ENCODE measurements at places on chromosomes 6 and 20. TPM values are rescaled to one million over a fixed set of nuclear protein-coding genes. Genes with fewer than 3 reads are reported as not detected.
A peak's percentile ranks its signal among the peaks of the same experiment; 100 is the strongest.

MCHR2 gene
- not detected for total RNA-seq

- DNase-seq: no peak
Measured at GRCh38 chr6:38436726-38437465, 202.8 kb downstream of the BTBD9 start.

CNR1 gene
- total RNA-seq: 0.55 TPM

DNA sequence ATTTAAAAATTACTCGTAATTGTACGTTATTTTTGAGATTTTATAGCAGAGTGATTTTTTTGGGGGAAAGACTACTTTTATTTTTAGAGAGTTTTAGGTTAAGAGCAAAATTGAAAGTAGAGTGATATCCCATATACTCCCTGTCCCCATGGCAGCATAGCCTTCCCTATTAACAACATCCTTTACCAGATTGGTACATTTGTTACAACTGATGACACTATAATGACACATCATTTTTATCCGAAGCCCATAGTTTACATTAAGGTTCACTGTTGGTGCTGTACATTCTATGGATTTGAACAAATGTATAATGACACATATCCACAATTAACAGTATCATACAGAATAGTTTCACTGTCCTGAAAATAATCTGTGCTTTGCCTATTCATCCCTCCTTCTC, 1126.4 kb upstream of the CITED2 start:
- no peak for DNase-seq

ZC2HC1B gene
- not detected for total RNA-seq

DNA sequence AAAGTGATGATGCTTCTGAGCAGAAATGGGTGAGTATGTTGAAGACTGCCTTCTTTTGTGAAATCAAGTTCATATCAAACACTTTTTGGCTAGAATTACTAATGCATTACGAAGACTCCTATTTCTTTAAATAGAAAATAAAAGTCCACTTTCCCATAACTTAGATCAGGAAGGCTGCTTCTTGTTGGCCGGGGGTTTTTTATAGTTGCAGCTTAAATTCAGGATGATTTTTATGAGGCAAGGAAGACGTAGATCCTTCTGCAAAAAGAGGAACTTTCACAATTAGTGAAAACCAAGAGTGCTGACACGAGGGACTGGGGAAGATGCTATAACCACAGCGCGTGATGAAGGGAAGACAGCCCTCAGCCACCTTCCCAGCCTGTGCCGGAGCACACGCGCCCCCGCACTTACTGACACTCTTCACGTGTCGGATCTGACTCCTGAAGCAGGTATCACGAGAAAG, 206.1 kb upstream of the PRDM1 start:
- DNase-seq: no peak

DNA sequence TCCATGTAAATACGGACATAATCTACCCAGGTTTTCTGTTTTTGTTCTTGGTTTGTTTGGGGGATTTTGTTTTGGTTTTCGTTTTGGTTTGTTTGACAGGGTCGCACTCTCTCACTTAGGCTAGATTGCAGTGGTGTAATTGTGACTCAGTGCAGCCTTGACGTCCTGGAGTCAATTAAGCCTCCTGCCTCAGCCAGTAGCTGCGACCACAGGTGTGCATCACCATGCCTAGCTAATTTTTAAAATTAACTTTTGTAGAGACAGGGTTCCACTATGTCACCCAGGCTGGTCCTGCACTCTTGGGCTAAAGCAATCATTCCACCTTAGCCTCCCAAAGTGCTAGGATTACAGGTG, 37.8 kb upstream of the EYA4 start:
- DNase-seq: no peak

TMEM244 gene
- not detected for total RNA-seq

MUC21 gene
- total RNA-seq: not detected

LY6G6C gene
- 0.24 TPM for total RNA-seq

TSPO2 gene
- not detected for total RNA-seq

DNA sequence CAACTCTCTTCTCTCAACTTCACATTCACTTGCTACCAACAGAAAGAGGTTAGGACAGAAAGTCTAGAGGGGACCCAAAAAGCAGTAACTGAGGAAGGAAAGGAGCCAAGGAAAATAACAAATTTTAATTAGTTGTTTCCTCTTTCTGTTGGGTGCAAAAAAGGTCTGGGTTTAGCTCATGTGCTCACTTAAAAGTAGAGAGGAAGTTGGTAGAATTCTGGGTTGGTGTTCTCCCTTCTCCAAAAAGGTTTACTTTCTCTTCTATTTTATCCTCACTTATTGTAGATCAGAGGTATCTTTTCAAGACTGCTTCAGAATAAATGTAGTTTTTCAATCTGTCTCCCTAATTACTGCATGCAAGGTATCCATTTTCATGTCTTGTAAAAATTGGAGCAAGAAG, 42.8 kb downstream of the MAP3K7 start:
- DNase-seq: no peak

GRCh38 chr6:116268589-116269293, 11.0 kb downstream of the TSPYL1 start:
- DNase-seq: no peak

VSX1 gene
- total RNA-seq: not detected

DNA sequence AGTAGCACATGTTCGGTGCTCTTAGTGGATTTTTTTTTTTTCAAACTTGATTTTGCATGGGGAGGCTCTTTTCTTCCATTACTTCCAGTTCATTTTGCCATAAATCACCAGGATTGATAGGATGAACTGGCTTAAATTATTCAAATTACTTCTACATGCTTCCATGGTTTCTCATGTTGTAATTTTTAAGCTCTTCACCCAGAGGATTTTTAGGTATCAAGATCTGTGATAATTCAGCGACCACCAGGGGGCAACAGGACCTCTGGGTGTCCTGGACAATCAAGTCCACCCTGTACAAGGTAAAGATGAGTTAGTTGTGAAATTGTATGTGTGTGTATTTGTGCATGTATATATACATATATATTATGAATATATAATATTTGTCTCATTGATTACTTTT, 4.2 kb upstream of the EPHA7 start:
- DNase-seq: peak; percentile 47

DNA sequence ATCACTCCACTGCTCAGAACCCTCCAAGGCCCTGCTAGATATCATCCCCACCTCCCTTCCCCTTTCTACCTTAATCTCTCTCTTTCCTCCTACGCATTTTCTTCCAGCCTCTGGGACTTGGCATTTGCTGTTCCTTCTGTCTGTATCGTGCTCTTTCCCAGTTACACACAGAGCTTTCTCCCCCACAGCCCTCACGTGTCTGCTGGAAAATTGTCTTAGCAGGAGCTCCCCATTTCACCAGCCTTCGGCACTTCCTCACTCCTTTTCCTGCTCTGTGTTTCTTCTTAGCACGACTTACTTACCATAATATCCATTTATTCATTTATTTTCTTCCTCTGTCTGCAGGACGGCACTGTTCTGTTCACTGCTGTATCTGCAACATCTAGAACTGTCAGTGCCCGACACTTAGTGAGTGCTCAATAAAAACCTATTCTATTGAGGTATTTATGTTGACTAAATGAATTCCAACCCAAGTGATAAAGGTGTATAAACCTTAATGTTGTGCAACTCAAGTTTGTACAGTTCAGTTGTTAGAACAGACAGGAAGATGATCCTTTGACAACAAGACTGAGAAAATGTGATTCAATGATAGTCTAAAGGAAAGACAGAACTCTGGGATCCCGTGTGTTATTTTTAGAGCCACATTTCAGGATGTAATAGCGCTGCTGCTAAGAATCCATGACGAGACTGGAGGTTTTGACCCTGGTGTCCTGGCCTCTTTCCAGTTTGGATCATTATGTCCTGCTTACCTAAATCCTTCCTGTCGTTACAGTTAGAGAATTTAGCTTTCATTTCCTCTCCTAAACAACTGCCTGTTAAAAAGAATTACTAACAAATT, 170.1 kb upstream of the LAMP5 start:
- no peak for DNase-seq

GRCh38 chr6:167951781-167952511, 45.5 kb upstream of the KIF25 start:
- no peak for DNase-seq

DNA sequence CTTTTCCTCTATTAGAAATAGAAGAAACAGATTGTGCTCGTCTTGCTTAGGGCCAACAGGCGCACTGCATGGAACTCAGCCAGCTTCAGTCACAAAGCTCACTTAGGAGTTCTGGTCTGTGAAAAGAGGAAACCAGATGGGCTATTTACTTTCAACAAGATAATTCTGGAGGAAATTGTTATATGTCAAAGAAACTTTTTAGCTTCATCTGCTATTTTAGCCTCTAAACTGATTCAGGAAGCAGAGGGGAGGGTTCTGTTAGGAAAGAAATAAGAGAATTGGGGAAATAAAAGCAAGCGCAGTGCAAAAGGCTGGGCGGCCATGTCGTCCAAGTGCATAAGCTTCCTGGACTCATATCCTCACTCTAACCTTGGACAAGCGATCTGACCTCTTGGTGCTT, 21.3 kb downstream of the PRKN start:
- DNase-seq: no peak

OTOR gene
- total RNA-seq: not detected

DNMT3B gene
- total RNA-seq: 996 TPM

DNA sequence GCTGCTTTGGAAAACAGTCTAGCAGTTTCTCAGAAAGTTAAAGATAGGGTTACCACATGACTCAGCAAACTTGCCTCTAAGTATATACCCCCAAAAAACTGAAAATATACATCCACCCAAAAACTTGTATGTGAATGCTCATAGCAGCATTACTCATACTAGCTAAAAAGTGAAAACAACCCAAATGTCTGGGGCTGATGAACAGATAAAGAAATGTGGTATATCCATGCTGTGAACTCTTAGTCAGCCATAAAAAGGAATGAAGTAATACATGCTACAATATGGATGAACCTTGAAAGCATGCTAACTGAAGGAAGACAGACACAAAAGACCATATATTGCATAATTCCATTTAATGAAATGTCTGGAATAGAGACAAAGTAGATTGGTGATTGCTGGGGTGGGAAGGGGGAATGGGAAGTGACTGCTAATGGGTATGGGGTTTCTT, 79.9 kb upstream of the GLP1R start:
- DNase-seq: no peak

SLC35F1 gene
- 4.0 TPM for total RNA-seq

- DNase-seq: no peak
Measured at GRCh38 chr6:67775333-67775732, 859.7 kb upstream of the ADGRB3 start.

DNA sequence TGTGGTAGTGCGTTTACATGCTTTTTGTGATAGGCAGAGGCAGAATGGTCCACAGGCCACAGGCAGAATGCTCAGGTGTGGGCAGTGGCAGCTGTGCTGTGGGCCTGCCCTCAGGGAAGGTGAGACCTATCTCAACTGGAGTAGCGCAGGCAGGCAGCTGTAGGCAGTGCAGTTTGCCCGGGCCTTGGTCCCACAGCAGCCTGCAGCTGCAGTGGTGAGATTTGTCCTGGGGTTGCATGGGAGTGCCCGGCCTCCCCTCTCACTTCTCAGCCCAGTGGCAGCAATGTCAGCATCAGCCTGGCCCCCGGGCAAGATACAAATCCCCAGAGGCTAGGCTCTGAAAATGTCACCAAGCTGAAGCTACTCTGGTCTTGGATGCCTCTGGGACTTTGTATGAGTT, 6.1 kb upstream of the PPIL4 start:
- no peak for DNase-seq

- no peak for DNase-seq
Measured at GRCh38 chr6:138229072-138229471, 10.8 kb upstream of the PBOV1 start.

ZNF341 gene
- total RNA-seq: 6.0 TPM

C6orf118 gene
- total RNA-seq: not detected

KAT14 gene
- 21.5 TPM for total RNA-seq

DNA sequence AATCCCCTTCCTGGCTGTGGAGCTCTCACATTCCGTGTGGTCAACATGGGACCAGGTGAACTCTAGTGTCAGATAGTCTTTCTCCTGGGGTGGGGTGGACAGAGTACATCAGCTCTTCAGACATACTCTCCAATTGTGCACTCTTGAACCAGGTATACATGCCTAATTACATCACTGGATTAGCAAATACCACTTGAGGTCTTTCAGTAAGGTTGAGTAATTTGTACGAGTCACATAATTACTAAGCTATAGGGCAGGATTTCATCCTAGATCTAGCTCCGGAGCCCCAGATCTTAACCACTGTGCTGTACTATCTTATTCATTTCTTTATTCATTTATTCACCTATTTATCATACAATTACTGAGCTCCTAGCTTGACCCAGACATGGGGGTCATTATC, 821.3 kb downstream of the TFAP2A start:
- DNase-seq: no peak

DNA sequence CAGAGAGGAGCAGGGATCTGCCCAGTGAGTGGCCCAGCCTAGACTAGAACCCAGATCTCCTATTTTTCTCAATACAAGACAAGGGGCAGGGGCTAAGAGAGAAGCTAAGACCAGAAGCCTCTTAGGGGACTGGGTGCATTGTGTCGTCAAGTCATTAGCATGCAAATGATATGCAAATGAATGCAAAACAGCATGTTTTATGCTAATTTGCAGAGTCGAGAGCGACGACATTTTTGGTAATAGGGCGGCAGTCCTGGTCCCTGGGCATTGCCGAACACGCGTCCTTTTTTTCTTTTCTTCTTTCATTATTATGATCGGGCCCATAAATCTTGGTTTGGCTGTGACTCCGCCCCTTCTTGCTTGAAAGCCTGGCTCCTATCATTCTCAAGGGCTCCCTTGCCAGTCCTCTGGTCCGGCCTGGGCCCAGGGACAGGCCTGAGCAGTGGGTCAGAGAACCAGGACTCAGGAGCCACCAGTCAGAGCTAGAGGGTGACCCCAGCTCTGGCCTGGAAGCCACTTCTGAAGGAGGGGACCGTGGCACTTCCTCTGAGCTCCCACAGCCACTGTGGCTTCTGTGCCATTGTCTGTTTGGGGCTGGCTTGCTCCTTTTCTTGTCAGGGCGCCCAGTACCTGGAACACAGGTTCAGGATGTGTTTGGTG, 32.0 kb upstream of the SCRT2 start:
- DNase-seq: peak; percentile 16

GRCh38 chr6:43495409-43495941, 14.7 kb downstream of the LRRC73 start:
- no peak for DNase-seq

UBD gene
- total RNA-seq: not detected

GRCh38 chr20:36467076-36467999, 74.0 kb upstream of the MYL9 start:
- no peak for DNase-seq

GRCh38 chr6:35300848-35301247, 3.2 kb downstream of the DEF6 start:
- DNase-seq: no peak

- no peak for DNase-seq
Measured at GRCh38 chr6:95274686-95275235, 302.6 kb upstream of the MANEA start.

GRCh38 chr6:166786704-166787293, 159.7 kb upstream of the RPS6KA2 start:
- no peak for DNase-seq

RSPH4A gene
- 0.31 TPM for total RNA-seq

- DNase-seq: no peak
Measured at GRCh38 chr20:63289311-63290135, 3.5 kb upstream of the COL20A1 start.

BPIFA1 gene
- not detected for total RNA-seq

LY86 gene
- not detected for total RNA-seq

SAMD5 gene
- total RNA-seq: 0.29 TPM

CLVS2 gene
- total RNA-seq: 0.26 TPM

MLN gene
- not detected for total RNA-seq
